Skin of body (tissue), 3 donors: ENCODE measurements at places on chromosomes 13 and 19.
A peak's percentile ranks its signal among the peaks of the same experiment; 100 is the strongest.

- no peak for DNase-seq
Observed at GRCh38 chr19:4495471-4495870, 22.8 kb downstream of the PLIN4 start.

DNA sequence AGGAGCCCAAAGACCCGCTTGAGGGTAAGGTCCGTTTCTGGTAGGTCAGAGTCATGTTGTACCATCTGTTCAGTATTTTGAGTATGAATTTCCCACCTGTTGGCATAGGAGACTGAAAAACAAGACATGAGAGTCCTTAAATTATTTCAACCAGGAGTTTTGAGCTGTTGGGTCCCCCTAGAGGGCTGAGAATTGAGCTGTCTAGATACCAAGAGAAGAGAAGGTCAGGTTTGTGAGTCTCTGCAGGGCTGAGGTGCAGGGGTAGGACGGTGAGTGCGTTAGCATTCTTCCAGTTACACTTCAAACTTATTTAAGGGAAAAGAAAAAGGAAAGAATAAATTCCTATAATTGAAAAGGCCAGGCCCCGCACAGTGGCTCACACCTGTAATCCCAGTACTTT lies 5.0 kb downstream of the CBLC start:
- no peak for DNase-seq

DNA sequence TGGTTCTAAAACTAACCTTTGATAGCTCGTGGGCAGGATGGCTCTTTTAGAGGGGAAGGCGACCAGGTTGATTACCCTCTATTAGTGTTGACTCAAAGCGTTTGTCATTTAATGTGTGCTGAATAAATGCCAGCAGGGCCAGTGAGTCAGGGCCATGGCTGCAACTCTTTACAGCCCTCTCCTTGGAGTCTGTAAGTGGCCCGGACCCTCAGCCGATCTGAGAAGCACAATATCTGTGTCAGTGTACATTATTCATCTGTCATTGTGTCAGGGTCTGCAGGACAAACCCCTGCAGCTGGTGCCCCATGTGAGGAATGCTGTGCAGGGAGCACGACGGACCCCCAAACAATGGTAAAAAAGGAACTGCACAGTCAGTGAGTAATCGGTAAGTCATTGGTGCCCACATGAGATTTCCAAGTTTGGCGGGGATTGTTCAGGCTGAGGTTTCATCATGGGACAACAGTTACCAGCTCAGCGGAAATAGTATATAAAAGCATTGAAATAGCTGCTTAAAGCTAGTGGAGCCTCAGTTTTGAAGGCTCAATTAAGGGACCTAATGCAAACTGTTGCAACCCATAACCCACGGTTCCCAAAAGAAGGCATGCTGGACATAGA lies 139.1 kb downstream of the ZNF675 start:
- no peak for DNase-seq

DNA sequence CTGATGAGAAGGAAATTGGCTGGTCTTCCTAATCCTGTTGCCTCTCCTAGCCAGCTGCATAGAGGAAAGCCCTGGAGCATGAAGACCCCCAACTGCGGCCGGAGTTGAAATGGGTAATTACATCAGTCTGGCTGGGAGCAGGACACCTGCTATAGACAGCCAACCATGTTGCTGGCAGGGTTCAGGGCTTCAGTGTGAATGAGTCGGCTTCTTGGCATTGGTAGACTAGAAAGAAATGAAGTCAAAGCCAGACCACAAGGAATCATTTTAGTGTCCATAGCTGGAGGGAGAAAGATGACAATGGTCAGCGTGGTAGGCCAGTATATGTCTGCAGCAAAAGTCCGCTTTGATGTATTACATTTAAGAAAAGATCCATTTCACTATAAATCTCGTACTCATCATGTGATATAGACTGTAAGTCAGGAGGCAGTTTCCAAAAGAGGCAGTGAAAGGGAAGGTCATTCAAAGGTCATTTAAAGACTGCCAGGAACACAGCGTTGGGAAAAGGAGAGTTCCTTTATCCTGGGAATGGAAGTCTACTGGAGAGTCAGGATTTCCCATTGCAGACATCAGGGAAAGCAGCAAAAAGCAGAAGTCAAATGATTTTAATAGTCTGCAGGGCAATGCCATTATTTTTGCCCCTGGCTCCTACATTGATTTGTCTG lies 262.7 kb downstream of the DNAJC15 start:
- peak; percentile 45 for DNase-seq

GRCh38 chr13:29800687-29801086 lies 49.7 kb downstream of the UBL3 start:
- DNase-seq, result no peak

- no peak for DNase-seq
Observed at GRCh38 chr13:38814331-38814730, 127.5 kb downstream of the FREM2 start.

- no peak for DNase-seq
Observed at GRCh38 chr13:62327367-62327766, 911.7 kb upstream of the PCDH20 start.

- no peak for DNase-seq
Observed at GRCh38 chr19:33157906-33158305, 26.0 kb downstream of the WDR88 start.

DNA sequence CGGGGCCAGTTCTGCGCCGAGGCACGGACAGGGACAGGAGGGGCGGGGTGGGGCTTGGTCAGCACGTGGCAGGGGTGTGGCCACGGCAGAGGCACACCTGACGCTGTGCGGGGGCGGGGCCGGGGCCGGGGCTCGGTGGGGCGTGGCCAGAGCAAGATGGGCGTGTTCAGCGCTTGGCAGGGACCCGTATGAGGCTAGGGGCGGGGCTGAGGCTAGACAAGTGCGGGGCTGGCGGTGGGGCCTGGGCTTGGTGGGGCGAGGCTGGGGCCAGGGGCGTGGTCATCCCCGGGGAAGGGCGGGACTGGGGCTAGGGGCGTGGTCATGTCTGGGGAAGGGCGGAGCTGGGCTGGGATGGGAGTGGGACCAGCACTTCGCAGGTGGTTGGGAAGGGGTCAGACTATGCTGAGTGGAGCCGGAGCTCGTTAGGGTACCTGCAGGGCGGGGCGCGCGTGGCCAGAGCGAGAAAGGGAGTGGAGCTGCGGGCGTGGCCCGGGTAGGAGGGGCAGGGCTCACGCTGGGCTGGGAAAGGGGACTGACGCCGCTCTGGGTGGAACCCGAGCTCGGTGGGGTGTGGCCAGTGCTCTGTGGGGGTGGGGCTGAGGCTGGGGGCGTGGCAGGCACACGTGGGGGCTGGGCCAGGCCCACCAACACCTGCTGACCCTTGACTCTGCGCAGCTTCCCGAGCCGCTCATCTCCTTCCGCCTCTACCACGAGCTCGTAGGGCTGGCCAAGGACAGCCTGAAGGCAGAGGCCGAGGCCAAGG lies 12.8 kb downstream of the POLR2E start:
- no peak for DNase-seq

- no peak for DNase-seq
Observed at GRCh38 chr13:114320065-114320464, 5.8 kb downstream of the CHAMP1 start.

GRCh38 chr19:29878973-29879654 lies 62.9 kb upstream of the URI1 start:
- peak; percentile 9 for DNase-seq

GRCh38 chr19:51002542-51003311 lies 1.3 kb upstream of the KLK8 start:
- no peak for DNase-seq

DNA sequence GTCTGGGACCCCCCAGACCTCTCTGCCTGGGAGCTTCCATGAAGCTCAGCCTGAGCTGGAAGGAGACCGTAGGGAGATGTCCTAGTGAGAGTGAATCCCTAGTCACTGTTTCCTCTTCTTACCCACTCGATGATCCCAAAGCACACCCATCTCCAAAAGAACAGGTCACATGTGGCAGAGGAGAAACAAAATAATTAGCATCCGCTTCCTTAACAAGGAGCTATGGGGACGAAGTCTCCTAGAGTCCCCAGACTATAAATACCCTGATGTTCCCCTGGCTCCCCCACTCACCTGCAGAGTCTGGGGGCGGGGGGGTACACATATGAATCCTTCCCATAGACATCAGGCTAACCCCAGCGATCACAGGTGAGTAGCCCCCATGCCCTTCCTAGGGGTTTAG lies at the start of gene OR1I1:
OR1I1 (plus strand) TSS at position 301 of the 400 bp plus-strand sequence. CDS start 4,855 bp downstream, outside the sequence.
- DNase-seq, result no peak

- DNase-seq, result no peak
Observed at GRCh38 chr19:17540174-17540573, 15.3 kb upstream of the COLGALT1 start.

DNA sequence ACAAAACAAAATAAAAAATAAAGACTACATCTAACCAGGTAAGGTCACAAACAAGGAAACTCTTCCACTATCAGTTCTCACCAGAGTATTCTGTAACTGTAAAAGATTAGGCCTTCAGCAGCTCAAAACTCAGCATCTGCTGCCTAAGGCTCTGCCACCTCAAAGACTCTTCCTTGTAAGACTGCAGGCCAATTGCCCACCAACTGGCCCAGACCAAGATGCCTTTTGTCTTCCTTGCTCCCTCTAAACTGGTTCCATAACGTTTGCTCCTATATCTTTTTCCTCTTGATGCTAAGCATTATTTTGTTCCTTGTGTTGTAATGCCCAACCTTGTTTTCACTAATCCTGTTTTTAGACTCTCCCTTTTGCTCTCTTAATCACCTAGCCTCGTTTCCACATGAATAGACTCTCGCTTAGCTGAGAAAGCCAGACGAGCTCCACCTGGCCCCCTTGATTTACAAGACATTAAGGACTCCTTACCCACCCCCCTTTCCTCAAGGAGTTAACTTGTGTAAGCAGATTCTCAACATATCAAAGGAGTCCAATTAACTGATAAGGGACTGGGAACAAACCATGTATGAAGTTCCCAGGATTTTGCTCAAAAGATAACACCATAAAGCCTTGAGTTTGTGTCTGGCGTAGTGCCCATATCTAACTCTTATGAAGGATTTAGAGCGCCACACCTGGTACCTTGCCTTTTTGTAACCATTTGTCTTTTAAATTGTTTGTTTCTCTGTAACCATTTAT lies 1.5 kb downstream of the ZNF814 start:
- no peak for DNase-seq

DNA sequence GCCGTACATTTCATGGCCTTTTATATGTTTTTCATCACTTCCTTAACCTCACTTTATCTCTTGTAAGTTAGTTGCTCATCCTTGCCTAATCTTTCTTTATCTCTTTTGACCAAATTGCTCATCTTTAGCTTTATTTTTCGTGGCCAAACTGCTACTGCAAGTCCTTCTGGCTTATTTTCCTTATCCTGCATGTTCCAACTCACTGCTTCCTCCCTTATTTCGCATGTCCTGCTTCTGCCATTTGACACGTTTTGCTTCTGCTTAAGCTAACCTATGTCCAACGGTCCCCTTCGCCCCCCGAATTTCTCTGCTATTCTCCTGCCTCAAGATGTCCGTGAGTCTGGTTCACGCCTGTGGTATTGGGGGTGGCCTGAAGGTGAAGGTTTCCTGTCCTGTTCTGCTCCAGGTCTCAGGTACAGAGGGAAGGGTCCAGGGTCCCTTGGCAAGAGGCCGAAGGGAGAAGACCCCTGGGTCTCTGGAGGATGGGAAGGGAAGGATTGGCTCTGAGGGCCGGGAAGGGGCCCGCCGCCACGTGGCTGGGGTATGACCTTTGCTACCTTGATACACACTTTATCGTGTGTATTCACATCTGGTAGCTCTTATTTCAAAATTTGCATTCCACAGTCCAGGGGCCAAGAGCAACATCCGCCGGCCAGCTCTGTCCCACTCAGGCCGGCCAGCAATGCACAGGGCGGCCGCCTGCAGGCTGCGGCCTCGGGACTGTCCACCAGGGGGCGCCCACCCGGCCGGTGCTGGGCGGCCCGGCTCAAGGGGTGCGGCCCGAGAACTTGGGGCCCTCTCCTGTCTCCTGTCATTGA lies 2.9 kb upstream of the C19orf85 start:
- peak; percentile 32 for DNase-seq

DNA sequence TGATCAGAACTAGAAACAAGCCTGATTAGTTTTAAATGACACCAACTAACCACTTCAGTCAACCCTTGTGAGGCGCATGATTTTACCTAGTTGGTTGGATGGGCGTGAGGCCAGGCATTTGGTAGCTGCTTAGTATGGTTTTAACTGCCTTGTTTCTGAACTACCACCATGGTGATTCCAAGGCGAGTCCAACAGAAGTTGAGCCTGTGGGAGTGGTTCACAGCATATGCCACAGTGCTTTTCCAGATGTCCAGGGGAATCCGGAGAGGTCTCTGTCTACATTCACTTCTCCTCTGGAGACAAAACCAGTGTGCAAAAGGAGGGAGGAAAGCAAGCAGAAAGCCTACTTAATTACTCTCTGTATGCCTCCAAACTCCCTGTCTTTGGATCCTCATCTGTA lies 524.1 kb downstream of the GPC6 start:
- no peak for DNase-seq

GRCh38 chr19:4584670-4585460 lies 25.4 kb upstream of the SEMA6B start:
- DNase-seq, result peak; percentile 20

DNA sequence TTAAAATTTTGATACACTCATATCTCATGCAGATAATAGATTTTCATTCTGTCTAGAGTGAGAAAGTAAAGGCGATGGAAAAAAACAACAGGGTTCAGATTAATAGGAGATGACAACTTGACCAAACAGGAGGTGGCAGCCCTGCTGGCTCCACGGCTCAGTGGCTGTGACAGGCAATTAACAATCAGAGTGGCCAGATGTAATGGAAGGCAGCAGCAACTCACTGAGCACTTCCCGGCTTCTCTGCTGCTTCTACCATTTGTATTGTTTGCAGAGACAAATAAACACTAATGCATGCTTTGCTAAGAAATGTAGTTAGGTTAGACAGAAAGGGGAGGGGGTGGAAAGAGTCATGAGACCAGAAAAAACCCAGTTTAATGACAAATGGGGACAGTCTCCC lies 473.0 kb upstream of the SLC10A2 start:
- DNase-seq, result no peak

DNA sequence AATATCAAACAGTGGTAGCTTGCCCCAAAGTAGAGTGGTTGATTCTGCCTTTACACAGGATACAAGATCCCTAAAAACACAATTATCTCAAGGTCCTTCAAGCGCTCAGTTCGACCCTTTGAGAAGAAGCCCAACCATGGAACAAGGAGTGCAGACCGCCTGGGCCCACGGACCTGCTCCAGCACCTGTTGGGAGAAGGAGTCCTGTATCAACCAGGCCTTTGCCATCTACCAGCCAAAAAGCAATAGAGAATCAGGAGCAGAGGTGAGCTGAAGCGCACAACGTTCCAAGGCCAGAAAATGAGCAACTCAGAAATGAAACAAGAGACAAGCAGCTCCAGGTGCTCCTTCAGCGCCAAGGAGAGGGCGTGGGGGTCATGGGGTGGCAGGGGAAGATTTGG lies 6.3 kb upstream of the LILRB3 start:
- DNase-seq, result no peak

DNA sequence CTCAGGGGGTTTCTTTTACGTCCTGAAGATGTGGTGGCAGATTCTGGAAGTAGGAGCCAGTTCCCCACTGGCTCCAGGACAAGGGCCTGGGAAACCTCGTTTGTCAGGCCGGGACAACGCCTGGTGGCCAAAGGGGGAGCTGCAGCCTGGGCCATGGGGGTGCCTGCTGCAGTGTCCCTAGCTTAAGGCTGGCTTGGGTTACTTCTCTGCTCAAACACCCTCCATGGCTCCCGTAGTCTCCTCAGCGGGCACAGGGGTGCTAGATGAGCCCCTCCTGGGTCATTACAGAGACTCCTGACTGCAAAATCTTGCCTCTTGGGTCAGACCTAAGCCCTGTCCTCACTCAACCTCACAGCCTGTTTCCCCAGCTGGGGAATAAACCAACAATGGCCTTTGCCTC lies 14.7 kb downstream of the CILP2 start:
- DNase-seq, result no peak

GRCh38 chr13:42525035-42525504 lies 48.9 kb upstream of the TNFSF11 start:
- no peak for DNase-seq
